Aorta (tissue), 5 donors: ENCODE measurements at places on chromosomes 6 and 20. TPM values are rescaled to one million over a fixed set of nuclear protein-coding genes. Genes with fewer than 3 reads are reported as not detected.

The ASCC3 gene
- 3.5 TPM for polyA plus RNA-seq

DNA sequence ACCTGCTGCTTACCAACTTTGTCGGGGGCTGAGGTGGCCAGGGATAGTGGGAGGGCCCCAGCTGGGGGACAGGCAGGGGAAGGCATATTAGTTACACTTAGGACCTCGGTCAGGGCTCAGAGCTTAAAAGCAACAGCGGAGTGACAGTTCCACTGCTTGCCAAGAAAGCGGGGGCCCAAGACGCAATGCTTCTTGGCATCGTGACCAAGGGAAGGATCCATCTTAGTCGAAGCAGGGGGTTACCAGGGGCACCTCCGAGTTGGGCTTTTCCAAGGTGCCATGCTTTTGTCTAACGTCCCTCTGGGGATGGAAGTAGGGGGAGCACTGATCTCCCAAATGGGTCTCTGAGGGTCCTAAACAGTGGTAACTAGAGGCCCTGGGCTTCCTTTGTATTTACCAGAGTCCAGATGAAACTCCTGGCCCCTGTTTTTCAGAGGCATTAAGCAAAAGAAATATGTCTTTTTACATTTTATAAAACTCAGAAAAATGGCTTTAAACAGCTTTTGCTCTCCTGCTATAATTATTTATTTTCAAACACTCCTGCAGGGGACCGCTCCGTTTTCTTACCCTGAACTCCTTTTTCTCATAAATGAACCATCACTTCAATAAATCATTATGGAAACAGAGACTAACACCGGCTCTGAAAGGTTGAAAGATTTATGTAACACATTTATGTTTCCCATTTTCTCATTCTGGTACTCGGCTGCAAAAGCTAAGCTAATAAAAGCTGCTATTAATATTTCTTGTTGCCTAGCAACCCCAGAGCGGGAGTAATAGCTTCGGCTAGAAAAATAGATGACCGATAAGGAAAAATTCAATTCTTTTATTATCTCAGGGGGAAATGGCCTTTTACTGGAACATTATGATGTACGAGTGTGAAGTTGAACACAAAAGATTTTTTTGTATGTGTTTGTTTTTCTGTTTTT lies 100.4 kb downstream of the TOX2 start:
- no peaks in the 10 kb centered on the region for H3K27me3 ChIP-seq
- no peak overlapping the region for H3K27ac ChIP-seq
- no peak for DNase-seq
- no peak overlapping the region for H3K4me3 ChIP-seq
- peaks cover 1% of the 10 kb centered on the region for H3K4me1 ChIP-seq

The MTFR2 gene
- polyA plus RNA-seq, result 0.56 TPM

The C20orf141 gene
- not detected for polyA plus RNA-seq

DNA sequence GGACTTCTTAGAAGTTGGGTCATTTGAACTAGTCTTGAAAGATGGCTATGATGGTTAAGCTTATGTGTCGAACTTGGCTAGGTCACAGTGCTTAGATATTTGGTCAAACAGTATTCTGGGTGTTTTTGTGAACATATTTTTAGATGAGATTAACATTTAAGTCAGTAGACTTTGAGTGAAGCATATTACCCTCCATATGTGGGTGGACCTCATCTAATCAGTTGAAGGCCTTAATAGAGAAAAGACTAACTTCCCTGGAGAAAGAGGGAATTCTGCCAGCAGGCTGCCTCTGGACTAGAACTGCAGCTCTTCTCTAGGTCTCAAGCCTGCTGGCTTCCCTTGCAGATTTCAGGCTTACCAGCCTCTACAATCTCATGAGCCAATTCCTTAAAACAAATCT lies 76.9 kb downstream of the RCAN2 start:
- no peaks in the 10 kb centered on the region for H3K27me3 ChIP-seq
- H3K36me3 ChIP-seq, result no peaks in the 10 kb centered on the region
- peaks cover 9% of the 10 kb centered on the region for H3K4me1 ChIP-seq
- H3K27ac ChIP-seq, result no peak overlapping the region
- no peak overlapping the region for H3K4me3 ChIP-seq
- no peak for DNase-seq

GRCh38 chr20:50015636-50015992 lies 32.8 kb downstream of the SNAI1 start:
- no peaks in the 10 kb centered on the region for H3K36me3 ChIP-seq
- no peaks in the 10 kb centered on the region for H3K27me3 ChIP-seq
- no peak overlapping the region for H3K27ac ChIP-seq
- no peaks in the 10 kb centered on the region for H3K4me1 ChIP-seq
- H3K4me3 ChIP-seq, result no peak overlapping the region
- no peak for DNase-seq

DNA sequence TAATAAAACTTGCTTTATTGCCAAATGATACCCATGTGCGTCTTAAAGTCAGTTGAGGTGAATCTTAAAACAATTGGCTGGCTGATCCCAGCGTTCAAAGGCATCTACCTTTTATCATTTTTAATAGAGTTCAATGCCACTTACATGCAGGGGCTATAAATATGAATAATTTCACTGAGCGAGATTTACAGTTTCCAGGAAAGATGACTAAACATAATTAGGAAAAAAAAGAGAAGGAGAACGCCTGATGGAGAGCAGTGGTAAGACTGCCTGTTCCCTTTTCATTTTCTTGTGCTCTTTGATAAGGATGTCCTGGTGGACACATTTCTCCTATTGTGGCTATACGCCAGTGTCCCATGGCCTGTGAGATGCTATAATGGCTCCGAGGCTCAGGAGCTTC lies 139.9 kb upstream of the SLC22A23 start:
- DNase-seq, result no peak
- H3K27me3 ChIP-seq, result no peaks in the 10 kb centered on the region

- DNase-seq, result no peak
- H3K27ac ChIP-seq, result no peak overlapping the region
- no peaks in the 10 kb centered on the region for H3K36me3 ChIP-seq
- H3K4me3 ChIP-seq, result no peak overlapping the region
- H3K4me1 ChIP-seq, result no peaks in the 10 kb centered on the region
- H3K27me3 ChIP-seq, result no peaks in the 10 kb centered on the region
Measured at GRCh38 chr6:15882915-15883314, 220.1 kb upstream of the DTNBP1 start.
